Activated T-cell treated with anti-CD3 and anti-CD28 coated beads, Interleukin-2, amount 50 U/mL, for 4 hours (primary cell): ENCODE measurements at places on chromosomes 3 and 15. TPM values are rescaled to one million over a fixed set of nuclear protein-coding genes. Genes with fewer than 3 reads are reported as not detected.

- DNase-seq = no peak
Measured at GRCh38 chr3:12679468-12679867, 15.6 kb upstream of the RAF1 start.

SEMA3B gene
- 0.55 TPM for total RNA-seq

GPR15 gene
- total RNA-seq = 1.4 TPM

MRPL47 gene
- 82.6 TPM for total RNA-seq

- DNase-seq = no peak
Measured at GRCh38 chr3:44036850-44037249, 204.8 kb upstream of the TOPAZ1 start.

DNA sequence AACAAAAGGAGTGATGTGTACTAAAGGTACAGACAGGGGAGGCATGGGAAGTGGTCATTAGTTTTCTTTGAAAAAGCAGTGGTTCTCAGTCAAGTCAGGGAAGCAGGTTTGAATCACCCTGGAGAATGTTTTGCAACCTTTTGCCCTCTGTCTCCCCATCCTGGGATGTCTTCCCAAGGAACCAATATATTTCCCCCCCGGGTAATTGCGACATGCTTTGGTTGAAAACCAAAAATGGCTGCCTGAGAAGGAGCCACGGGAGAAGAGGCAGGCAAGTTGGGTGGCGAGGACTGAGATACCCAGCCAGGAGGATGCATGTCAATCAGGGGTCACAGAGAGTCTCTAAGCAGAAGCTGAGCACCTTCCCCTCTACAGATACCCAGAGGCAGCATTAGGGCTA is 20.2 kb upstream of the PPP1R2 start:
- DNase-seq = no peak

- DNase-seq = no peak
Measured at GRCh38 chr3:70281663-70282062, 30.8 kb downstream of the MDFIC2 start.

NLGN1 gene
- not detected for total RNA-seq

- no peak for DNase-seq
Measured at GRCh38 chr3:167930453-167930852, 165.3 kb downstream of the GOLIM4 start.

GRCh38 chr15:72169921-72170611 is 27.5 kb downstream of the GRAMD2A start:
- DNase-seq = no peak

DNA sequence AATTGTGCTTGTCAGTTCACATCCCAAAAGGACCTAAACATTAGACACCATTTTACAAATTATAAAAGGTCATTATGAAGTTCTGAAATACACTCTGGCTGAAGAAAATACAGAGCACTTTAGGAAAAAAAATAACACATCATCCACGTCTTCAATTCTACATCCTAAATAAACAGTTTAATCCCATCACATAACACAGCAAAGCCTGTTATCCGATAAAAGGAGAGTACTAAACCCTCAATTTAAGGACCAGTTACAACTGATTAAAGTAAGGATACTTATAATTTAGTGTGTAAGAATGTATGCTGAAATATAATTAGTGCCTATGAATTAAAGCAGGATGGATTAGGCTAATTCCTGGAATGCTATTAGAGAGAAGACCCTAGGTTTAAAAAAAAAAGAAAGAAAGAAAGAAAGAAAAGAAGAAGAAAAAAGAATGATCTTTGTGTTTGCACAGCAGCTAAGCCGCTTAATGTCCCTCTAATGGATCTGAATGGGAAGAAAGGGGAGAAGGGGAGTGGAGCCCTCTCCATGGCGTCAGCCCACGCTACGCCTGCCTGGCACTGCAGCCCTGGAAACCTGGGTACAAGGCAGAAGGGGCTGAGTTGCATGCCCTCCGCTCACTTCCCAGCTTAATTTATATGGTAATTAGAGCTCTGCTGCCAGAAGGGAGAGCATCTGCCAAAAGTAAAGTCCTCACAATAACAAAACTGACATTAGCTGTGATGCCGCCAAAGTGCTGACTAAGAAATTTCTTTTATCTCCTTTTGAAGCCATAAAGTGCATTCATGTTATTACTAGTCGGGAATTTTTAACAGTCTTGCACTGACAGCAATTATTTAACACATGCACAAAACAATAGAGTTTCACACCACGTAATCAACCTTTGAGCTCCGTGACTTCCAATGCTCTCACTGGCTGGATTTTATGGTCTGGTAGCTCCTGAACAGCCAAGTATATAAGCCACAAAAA is 90.0 kb downstream of the FSIP1 start:
- no peak for DNase-seq

CFAP20DC gene
- total RNA-seq = 0.38 TPM

DNA sequence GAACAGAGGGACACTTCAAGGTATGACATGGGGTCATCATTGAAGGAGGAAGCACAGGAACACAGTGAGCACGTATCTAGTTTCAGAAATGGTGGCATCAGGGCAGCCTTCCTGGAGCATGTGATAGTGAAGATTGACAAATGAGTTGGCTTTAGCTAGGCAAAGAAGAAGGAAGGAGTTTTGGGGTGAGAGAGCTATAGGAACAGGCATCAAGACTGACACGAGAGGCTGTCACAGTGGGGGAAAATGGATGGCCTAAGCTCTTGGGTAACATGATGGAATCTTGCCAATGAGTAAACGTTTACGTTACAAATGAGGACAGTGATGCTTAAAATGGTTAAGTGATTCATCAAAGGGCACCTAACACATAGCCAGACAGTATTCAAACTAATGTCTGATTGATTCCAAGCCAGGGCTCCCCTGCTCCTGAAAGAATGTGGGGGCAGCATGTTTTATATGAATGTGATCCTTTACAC is 23.1 kb upstream of the GPR171 start:
- no peak for DNase-seq

DNA sequence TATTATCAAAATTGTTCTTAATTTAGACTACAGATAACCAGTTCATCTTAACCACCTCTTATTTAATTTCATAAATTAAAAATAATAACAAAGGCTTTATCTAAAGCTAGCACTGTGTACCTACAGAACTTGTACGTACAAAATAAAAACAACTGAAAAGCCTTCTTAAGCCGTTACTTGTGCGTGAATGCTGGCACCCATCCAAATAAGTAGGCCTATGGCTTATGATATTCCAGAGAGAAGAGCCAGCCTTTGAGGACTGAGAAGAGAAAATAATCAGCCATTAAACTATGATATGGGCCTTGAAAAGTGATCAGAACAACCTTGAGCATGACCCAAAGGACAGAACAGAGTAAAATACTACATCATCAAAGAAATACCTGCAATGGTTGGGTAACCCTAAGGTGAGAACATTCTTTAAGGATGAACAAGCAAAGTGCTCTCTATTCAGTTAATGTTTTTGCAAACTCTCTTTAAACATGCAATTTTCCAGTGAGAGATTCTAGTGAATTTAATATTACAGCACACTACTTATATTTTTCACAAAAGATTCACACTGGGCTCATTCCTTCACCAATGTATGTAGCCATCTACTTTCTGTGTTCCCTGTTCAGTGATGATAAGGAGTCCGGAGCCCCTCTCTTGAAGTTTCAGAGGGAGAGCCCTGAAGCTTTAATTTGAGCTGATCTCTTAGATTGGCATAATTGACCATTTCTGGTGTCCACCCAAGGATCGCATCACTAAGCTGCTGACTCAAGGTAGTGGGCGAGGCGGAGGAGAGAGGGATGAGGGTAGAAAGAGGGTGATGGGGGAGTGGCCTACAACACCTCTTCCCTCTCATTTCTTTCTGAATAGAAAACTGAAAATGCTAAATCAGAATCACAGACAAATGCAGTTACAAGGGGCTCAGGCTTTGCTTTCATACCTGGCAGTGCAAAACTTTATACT is 7.7 kb upstream of the ACTC1 start:
- no peak for DNase-seq

GRCh38 chr3:3053974-3054373 is 56.2 kb downstream of the IL5RA start:
- DNase-seq = no peak

GRCh38 chr3:131608741-131609140 is 106.0 kb upstream of the MRPL3 start:
- DNase-seq = no peak

- no peak for DNase-seq
Measured at GRCh38 chr3:121995161-121996137, 26.6 kb downstream of the ILDR1 start.
